ENCODE measurements at places on chromosomes 5 and 9. TPM values are rescaled to one million over a fixed set of nuclear protein-coding genes. Genes with fewer than 3 reads are reported as not detected.

- DNase-seq, result no peak
These were observed 157.7 kb downstream of the FBN2 start for GRCh38 chr5:128380337-128380736.

DNA sequence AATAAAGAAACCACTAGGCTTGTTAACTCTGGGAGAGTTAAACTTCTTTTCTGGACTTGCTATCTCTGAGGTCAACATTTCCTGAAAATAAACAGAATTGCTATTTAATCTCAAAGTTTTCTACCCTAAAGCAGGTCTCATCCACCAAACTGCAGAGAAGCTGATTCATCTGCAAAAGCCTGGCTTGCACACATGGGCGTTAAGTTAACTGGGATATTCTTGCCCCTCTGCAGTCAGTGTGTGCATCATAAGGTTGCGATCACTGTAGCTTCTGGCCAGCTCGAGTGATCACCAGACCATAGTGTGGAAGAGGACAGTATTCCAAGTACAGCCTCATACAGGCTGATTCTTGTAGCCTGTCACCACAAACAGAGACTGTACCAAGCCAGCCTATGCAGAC, 99.2 kb downstream of the SPOCK1 start:
- no peak for DNase-seq

- no peak for DNase-seq
These were observed 125.3 kb downstream of the GABBR2 start for GRCh38 chr9:98583417-98583816.

Gene CFAP77
- not detected for total RNA-seq

DNA sequence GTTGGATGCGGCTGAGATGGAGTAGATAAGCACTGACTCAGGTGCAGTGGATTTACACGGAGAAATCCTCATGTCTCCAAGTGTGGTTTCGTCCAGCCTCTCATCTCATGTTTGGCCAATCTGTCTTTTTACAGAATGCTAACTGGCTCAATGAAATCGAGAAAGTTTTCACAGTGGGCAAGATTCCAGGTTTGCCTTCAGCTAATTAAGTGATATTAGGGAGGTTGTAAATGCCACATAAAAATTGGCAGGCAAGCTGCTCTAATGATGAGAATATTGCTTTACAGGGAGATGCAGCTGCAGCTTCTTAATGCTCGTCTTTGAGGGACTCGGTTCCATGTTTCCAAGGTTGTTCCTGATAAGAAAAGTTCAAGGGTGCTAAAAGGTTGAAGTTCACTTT, 23.7 kb downstream of the BARHL1 start:
- DNase-seq, result no peak

Gene CDH18
- not detected for total RNA-seq

DNA sequence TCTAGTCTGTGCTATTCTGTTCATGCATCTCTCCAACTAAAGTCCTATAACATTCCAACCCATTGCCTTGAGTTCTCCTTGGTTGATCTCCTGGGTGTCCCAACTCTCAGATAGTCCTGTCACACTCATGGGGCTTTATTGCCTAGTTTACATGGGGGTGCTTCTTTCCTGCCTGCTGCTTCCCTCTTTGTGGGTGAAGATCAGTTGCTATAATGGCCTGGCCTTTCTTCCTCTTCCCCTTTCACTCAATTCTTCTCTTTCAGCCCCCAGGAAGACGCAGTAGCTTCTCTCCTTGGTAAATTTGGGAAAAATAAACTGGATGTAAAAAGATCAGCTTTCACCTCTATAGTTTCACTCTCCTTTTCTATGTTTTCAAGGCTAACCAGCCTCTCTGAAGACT, 66.5 kb downstream of the PTCD2 start:
- DNase-seq, result no peak

Gene GPR151
- total RNA-seq, result not detected

- peak; percentile 62 for DNase-seq
These were observed 64.6 kb downstream of the ABCA1 start for GRCh38 chr9:104863180-104863883.
